Lower leg skin (tissue), 4 donors: ENCODE measurements at places on chromosomes 7 and 10. TPM values are rescaled to one million over a fixed set of nuclear protein-coding genes. Genes with fewer than 3 reads are reported as not detected.

The SPDYE11 gene
- not detected for total RNA-seq

The ZNF727 gene
- total RNA-seq, result 2.1 TPM

The HNRNPH3 gene
- 23.5 TPM for total RNA-seq

The SMKR1 gene
- 0.32 TPM for total RNA-seq

The AQP1 gene
- 50.7 TPM for total RNA-seq

The KCND2 gene
- 0.25 TPM for total RNA-seq

The FAM237B gene
- total RNA-seq, result not detected

The DENND2A gene
- total RNA-seq, result 2.2 TPM

The CYP2C9 gene
- not detected for total RNA-seq

The IQUB gene
- total RNA-seq, result 0.55 TPM

DNA sequence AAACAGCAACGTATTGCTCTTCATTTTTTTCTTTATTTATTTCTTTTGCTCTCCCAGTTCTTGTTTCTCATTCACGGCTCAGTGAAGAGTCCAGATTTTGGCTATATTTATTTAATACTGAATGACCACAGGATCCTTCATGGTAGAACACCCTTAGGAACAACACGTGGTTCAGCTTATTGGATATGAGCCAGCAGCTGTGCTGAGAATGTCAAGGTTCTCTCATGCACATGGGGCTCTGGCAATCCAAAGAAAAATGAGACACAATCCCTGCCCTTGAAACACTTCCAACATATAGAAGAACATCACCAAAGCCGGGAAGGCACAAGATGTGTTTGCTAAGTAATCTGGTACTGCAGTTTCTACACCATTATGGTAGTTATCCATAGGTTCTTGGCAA is 852.9 kb downstream of the SORCS1 start:
- no peak for DNase-seq

DNA sequence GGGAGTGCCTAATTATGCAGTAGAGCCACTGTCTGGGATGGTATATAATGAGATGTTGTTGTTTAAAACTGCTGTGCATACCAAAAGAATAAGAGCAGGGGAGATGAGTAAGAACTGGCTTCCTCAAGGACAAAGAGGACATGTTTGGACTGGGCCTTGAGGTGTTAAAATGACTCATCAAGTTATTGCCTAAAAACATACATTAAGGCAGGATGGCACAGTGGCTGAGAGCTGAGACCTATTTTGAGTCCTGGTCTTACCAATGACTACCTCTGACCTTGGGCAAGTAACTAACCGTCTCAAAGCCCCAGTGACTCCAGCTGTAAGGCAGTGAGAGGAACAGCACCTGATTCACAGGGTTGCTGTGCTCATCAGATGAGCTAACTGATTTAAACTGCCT is 71.1 kb downstream of the CFAP58 start:
- no peak for DNase-seq

DNA sequence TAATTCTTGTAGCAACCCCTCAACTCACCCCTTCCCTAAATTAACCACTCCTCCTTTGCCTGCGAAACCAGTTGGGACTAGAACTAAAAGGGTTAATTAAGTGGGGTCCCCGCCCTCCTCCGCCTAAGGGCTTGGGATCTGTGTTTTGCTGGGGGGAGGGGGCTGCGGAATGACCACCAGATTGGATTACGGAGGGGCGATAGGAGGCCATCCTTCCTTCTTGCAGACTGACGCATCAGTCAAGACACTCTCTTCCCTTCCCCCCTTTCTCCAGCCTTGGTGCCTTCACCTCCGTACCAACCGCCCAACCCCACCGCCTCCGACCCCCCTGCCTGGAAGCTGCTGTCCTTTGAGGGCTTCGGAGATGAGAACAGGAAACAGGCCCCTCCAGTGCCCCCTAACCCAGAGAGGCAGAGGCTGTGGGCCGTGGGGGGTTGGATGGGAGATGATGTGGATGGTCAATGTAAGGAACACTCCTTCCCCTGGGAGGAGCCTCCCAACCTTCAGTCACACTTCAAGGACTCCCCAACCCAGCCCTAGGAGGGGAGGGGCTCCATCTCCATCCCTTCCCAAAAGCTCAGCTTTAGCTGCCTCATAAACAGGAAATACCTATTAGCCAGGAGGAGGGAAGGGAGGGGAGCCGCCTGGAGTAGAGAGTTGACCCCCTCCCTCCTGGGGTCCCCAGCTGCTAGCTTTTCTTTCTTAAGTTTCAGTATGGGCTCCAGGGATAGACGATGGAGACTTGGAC is 997 bp upstream of the LDB1 start:
- DNase-seq, result peak; percentile 91

- DNase-seq, result no peak
Measured at GRCh38 chr10:52261362-52261761, 52.7 kb upstream of the DKK1 start.

- DNase-seq, result no peak
Measured at GRCh38 chr7:123633553-123633952, 22.1 kb upstream of the LMOD2 start.

DNA sequence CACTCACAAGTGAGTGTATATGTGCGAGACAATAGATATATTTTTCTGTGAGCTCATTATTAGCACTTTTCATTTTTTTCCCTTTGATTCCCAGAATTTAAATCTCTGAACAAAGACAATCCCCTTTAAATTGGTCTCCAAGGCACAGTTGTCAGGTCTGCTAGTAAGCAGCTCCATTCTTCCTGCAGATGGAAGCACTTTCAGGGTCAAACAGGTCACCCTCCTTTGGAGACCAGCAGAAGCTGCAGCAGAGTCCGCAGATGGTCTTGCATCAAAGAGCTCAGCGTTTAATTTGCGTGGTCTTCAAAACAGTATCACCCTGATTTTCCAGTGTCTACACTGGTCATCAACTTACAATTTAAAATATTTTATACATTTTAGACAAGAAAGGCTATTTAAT is 543.8 kb downstream of the ARL4A start:
- no peak for DNase-seq

GRCh38 chr10:14761372-14761771 is 13.3 kb downstream of the FAM107B start:
- DNase-seq, result no peak

GRCh38 chr10:133140417-133141143 is 19.4 kb upstream of the KNDC1 start:
- DNase-seq, result no peak

DNA sequence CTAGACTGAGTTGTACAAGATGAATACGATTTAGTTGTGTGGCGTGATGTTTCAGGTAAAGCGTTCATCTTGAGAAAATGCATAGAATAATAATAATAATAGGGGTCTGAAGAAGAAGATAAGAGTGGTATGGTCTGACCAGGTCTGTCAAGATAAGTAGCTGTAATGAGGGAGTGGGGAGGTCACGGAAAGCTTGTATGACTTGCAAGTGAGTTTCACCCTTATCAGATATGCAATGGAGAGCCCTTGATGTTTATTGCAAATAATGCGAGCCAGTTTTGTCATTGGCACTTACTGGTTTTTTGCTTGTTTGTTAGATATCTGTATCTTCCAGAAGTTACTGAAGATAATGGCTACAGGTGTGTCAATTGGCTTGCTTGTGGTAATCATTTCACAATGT is 611.5 kb downstream of the CNTNAP2 start:
- DNase-seq, result no peak

- no peak for DNase-seq
Measured at GRCh38 chr7:155007947-155008346, 5.0 kb upstream of the PAXIP1 start.

GRCh38 chr7:70353330-70353945 is 755.2 kb downstream of the AUTS2 start:
- DNase-seq, result no peak

- no peak for DNase-seq
Measured at GRCh38 chr7:84950836-84951235, 236.0 kb downstream of the SEMA3D start.

DNA sequence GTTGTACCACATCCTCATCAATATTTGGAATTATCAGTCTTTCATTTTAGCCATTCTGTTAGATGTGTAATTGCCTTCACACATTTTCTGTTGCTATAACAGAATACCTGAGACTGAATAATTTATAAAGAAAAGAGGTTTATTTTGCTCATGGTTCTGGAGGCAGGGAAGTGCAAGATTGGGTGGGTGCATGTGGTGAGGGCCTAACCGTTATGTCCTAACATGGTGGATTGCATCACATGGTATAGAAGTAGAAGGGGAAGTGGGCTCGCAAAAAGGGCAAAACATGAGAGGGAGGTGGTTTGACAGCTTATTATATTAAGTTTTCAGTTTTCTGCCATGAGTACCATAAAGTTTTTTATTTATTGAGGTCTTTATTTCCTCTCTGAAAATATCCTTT is 452.0 kb downstream of the ARL4A start:
- no peak for DNase-seq

- DNase-seq, result no peak
Measured at GRCh38 chr7:522071-522950, 2.7 kb upstream of the PDGFA start.

DNA sequence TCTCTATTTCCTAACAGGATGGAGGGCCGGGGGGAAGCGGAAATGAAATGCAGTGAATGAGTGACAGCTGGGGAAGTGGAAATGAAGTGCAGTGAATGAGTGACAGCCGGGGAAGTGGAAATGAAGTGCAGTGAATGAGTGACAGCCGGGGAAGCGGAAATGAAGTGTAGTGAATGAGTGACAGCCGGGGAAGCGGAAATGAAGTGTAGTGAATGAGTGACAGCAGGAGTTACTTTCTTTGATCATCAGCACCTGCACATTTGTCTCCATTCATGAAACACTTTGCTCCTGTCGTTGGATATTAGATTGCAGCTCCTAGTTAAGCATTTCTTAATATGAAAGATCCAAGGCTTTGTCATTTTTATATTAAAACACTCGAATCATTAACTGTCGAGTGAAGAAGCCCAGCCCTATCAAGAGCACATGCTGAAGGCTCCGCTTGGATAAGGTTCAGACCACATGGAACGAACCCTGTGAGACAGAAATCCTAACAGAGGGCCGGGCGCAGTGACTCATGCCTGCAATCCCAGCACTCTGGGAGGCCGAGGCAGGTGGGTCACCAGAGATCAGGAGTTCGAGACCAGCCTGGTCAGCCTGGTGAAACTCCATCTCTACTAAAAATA is 406.0 kb upstream of the ADARB2 start:
- DNase-seq, result no peak

GRCh38 chr7:22275661-22276060 is 81.3 kb downstream of the RAPGEF5 start:
- no peak for DNase-seq

DNA sequence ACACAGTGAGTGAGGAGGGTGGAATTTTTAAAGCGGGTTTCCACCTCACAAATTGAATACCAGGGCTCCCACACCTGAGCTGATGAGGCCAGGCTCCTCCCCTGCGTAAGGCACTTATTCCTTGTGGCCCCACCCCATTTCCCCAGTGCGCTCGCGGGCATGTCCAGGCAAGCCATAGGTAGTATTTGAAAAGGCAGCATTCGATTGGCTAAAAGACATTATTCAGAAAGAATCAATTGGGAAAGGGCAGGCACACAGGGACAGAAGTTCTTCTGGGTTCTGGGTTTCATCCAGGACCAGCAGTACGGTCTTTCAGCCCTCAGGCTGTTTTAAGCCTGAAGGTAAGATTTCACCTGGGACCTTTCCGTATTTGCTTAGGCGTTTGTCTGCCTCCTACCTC is 222.3 kb downstream of the BBS9 start:
- no peak for DNase-seq

GRCh38 chr7:94444813-94445212 is 50.1 kb downstream of the COL1A2 start:
- DNase-seq, result no peak

DNA sequence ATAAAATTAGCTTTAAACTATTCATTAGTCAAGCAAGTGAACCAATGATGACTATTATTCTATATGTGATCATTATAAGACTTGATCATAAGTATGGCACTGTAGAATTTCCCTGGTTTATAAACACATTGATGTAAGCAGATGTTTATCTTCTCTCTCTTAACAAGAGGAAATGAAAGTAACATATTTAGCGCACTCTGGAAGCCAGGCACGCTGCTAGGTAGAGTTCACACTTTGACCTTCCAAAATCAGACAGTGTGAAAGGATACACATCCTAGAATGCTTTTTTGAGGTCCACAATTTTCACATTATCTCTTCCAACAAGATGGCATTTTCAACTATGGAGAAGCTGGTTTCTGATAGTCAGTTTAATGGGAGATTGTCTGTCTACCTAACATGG is 529.4 kb upstream of the IGFBP3 start:
- DNase-seq, result no peak

DNA sequence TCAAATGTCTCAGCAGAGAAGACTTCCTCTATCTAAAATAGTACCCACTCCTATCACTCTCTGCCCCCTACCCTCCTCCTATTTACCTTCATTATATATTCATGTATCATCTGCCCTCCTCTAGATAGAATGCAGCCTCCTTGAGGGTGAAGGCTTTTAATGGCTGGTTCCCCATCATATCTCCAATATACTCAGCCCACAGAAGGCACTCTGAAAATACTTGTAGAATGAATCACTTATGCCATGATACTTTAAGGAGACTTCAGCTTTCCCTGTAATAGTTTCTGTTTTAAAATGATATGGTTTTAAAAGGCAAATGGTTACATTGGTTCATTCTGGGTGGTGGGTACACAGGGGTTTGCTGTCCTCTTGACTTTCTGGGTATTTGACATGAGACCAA is 25.3 kb downstream of the GFRA1 start:
- no peak for DNase-seq

- DNase-seq, result no peak
Measured at GRCh38 chr7:48063985-48064384, 25.1 kb upstream of the UPP1 start.

GRCh38 chr7:102152672-102153598 is 133.7 kb upstream of the SH2B2 start:
- no peak for DNase-seq

GRCh38 chr7:604001-604883 is 84.6 kb upstream of the PDGFA start:
- peak; percentile 74 for DNase-seq

DNA sequence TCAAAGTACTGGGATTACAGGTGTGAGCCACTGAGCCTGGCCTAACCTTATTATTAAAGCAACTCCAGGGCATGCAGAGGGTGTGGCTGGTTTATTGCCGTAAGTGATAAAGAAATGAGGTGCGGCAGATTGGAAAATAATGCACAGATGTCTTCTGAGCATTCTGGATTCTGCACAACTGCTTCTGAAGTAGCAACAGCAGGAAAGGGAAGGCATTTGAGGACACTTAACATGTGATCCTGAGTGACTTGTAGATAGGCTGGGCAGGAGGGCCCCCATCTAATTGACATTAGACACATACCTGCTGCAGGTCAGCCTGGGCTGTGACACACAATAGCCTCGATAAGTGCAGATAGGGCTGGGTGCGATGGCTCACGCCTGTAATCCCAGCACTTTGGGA is 5.6 kb downstream of the RHBDD2 start:
- DNase-seq, result no peak

DNA sequence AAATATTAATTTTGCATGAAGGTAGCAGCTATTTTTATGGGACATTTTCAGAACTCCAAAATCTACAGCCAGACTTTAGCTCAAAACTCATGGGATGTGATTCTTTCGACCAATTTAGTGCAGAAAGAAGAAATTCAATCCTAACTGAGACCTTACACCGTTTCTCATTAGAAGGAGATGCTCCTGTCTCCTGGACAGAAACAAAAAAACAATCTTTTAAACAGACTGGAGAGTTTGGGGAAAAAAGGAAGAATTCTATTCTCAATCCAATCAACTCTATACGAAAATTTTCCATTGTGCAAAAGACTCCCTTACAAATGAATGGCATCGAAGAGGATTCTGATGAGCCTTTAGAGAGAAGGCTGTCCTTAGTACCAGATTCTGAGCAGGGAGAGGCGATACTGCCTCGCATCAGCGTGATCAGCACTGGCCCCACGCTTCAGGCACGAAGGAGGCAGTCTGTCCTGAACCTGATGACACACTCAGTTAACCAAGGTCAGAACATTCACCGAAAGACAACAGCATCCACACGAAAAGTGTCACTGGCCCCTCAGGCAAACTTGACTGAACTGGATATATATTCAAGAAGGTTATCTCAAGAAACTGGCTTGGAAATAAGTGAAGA is 112.3 kb downstream of the CFTR start:
- DNase-seq, result no peak
